ENCODE measurements at places on chromosomes 2 and 18.

GRCh38 chr2:136572335-136572734 is 193.0 kb upstream of the THSD7B start:
- DNase-seq = no peak

DNA sequence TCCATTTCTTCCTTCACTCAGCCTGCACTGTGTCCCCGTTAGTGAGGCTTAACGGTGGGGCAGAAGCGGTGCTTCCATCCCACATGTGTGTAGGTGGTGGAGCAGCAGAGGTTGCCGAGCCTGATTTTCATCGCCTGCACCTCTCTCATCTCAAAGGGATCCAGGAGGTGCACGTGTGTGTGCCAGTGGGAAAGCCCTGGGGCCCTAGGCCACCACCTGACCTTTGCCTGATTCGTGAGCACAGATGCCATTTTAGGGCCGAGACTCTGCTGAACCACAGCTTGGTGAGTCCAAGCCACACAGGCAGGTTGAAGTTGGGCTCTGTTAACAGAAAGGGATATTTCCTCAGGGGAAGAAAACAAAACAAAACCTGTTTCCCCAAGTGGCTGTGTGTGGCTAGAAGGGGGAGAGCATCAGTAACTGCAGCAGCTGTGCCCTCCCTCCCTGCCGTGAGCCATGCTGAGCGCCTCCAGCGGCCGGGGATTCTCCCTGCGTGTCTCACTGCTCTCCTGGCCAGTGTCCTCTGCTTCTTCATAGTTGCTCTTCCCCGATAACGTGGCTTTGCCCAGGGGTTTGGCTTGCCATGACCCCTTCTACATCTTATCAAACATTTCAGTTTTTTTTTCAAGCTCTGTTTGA is 81.5 kb downstream of the MAPRE2 start:
- DNase-seq = no peak

DNA sequence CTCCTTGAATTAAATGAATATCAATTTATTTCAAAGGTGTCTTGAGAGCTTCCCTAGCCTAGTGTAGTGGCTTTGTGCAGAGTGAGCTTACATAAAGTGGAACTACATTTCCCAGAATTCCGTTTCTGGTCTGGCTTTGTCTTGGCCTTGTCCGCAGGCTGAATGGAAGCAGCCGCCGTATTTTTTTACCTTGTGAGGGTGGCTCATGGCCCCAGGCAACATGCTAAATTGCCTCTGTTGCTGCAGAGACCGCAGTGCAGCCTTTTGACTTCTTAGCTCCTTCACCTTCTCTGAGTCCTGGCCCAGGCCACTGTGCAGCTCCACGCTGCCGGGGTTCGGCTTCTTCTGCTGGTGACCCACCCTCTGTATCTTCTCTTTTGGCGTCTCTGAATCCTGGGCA is 114.8 kb upstream of the SLC38A11 start:
- DNase-seq = no peak

DNA sequence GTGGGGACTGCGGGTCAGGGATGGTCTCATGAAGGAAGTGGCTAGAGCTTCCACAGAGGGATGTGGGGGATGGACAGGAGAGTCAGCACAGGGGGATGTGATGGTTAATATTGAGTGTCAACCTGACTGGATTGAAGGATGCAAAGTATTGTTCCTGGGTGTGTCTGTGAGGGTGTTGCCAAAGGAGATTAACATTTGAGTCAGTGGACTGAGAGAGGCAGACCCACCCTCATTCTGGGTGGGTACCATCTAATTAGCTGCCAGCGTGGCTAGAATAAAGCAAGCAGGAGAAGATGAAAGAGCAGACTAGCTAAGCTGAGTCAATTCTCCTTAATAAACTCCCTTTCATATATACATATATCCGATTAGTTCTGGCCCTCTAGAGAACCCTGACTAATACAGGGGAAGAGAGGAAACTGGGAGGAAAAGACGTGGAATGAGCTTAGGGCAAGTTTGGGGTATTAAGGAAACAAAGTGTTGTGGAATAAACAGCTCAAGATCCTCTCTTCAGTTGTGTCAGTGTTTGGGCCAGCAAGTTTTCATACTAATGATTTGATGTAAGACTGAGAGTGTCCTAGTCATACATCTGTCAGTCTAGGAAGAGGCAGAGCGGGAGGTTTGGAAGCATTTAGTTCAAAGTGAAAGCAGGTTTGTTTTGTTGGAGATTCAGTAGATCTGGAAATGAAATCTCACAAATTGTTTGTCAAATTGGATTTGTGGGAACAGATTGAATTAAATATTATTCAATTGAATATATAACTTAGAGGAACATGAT is 135.2 kb upstream of the NT5C1B start:
- DNase-seq = no peak

GRCh38 chr2:23532391-23533337 is 147.7 kb downstream of the KLHL29 start:
- peak; percentile 27 for DNase-seq

DNA sequence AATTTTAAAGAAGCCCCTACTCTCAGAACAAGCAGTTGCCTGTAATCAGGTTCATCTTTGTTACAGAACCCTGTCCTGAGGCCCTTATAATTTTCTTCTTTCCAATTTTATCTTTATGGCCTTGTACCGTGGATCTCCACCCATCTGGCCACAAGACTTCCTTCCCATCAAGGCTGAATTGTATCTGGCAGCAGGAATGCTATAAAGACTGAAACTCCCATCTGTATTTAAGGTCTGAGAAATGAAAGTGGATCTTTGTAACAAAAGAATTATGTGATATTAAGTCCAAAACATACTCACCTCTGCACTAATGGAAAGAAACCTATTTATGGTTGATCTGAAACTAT is 91.8 kb downstream of the METTL8 start:
- no peak for DNase-seq

GRCh38 chr2:55961318-55961911 is 37.8 kb upstream of the EFEMP1 start:
- no peak for DNase-seq

GRCh38 chr18:44727291-44727690 is 46.6 kb downstream of the SETBP1 start:
- DNase-seq = no peak

- DNase-seq = no peak
Measured at GRCh38 chr2:149601141-149601796, 13.7 kb upstream of the MMADHC start.

GRCh38 chr18:75290737-75291358 is 80.3 kb downstream of the TSHZ1 start:
- DNase-seq = no peak

DNA sequence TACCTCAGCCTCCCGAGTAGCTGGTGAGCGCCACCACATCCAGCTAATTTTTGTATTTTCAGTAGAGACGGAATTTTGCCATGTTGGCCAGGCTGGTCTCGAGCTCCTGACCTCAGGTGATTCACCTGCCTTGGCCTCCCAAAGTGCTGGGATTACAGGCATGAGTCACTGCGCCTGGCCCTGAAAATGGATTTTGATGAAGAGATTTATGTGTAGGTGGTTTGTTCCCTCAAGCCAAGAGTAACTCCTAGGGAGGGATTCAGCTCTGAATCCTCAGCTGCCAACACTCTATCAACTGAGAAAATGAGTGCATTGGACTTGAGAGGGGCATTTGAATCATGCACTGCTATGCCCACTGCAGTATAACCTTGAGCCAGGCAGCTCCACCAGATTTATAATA is 17.5 kb upstream of the LIPG start:
- no peak for DNase-seq

GRCh38 chr18:51569153-51569552 is 371.7 kb upstream of the MEX3C start:
- no peak for DNase-seq

GRCh38 chr2:206189691-206190090 is 30.0 kb downstream of the EEF1B2 start:
- DNase-seq = no peak

GRCh38 chr18:2827061-2827460 is 19.7 kb upstream of the EMILIN2 start:
- DNase-seq = no peak

DNA sequence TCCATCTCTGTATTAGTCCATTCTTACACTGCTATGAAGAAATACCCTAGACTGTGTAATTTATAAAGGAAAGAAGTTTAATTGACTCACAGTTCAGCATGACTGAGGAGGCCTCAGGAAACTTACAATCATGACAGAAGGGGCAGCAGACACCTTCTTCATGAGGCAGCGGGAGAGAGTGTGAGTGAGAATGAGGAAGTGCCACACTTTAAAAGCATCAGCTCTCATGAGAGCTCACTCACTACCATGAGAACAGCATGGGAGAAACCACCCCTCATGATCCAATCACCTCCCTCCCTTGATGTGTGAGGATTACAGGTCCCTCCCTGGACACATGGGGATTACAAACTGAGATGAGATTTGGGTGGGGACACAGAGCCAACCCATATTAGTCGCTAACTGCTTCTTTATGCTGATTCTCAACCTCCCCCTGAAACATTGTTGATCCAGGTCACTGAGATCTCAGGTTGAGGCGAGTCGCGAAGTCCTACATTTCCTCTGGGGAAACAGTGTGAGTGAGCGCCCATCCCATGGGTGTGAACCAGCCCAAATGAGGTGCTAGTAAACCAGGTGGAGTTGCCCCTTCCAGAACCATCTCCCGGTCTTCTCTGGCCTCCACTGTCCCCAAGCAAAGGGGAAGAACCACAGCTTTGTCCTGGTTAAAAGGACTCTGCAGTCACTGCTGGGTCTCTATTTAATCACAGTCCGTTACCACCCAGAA is 123.8 kb downstream of the CAPN13 start:
- DNase-seq = no peak

DNA sequence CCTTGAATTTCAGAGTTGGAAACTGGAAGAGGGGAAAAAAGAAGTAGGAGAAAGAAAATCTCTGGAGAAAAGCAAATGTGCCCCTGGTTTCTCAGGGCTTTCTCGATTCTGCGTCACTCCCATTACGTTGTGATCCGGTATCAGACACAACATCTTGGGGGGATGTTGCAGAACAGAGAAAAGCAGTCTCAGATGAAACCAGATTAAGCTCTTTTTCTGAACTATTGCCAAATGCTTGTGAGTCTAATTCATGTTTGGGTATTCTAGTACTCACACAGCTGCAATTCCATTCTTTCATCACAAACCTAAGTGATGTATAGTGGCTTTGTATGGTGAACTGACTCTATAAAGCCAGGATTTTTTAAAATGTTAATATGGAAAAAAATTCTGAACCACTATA is 233.2 kb downstream of the TCF4 start:
- DNase-seq = no peak

DNA sequence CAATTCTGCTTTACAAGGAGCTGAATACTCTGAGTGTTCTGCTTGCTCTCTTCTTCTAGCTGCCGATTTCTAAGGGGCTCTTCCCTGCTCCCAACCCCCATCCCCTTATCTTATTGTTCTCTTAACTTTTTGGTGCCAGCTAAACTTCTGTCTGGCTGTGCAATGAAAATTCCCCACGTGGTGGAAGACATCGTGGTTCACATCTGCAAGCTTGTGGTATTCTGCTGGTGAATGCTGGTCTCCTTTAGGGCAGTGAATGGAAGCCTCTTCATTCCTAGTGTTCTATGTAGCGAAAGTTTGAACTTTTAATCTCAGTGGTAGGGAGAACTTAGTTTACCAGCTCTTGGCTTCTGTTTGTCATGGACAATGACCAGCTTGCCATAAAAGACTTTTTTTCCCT is 406.0 kb upstream of the ZEB2 start:
- DNase-seq = no peak

- no peak for DNase-seq
Measured at GRCh38 chr18:25223211-25223610, 128.8 kb downstream of the ZNF521 start.

DNA sequence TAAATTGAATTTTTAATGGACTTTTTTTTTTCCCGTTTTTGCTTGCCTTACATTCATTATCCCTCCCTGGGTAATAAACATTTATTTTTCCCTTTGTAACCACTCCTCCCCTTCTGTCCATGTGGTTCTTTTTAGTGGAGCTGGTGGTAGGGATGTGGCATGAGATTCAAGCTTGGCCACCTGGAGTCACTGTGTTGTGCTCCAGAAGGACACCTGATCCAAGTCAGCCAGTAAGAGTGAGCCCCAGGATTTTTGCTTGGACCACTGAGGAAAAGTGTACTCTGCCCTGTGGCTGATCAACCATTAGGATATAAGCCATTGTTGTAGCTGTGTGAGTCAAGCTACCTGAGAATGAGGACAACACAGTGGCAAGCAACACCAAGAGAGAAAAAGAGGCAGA is 11.1 kb upstream of the ACTR3 start:
- no peak for DNase-seq

DNA sequence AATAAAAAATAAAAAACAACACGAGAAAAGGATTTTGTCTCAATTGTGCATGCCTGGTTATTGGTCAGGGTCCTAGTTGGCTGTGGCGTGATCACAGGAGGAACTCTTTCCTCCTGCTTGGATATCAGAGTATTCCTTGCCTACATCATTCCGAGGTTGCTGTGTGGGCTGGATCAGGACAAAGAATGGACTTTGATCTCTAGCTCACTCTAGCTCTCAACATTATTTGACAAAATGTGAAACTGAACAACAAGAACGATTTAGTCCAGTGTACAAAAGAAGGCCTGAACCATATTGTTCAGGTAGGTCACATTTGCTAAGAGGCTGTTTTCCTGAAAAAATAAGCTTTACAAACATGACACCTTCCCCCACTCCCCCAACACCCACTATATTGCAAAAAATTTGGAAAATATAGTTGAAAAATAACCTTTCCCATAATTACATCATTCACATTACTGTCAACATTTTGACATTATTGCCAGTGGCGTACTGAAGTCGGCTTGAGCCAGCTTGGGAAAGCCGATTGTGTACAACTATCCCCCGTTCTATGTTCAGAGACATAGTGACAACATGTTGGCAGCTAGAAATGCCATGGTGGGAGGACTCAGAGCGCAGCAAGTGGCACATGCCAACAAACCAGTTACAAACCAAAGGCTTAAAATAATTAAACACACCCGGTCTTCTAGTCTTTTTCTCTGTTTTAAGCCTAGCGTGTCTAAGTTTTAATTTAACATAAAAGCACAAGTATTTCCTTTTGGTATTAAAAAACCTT is 179.0 kb downstream of the LPIN1 start:
- no peak for DNase-seq

- no peak for DNase-seq
Measured at GRCh38 chr2:100453853-100454252, 16.4 kb upstream of the NMS start.

DNA sequence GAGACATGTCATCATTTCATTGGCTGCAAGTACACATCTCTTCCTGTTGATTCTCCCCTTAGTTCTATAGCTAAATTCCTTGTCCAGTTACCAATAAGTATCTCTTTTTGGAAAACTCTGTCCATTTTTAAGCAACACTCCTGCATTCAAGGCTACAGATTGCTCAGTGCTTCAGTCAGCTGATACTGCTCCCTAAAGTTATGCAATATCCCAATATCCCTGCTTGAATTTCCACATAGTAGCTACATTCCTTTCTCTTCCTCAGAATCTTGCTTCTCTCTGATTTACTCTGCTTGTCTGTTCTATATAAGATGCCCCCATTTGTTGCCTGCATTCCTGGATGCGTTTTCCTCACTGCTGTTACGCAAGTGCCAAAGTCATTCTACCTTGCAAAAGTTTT is 109.8 kb downstream of the PARD3B start:
- no peak for DNase-seq

GRCh38 chr18:22935431-22935830 is 2.3 kb downstream of the RBBP8 start:
- no peak for DNase-seq

- DNase-seq = no peak
Measured at GRCh38 chr2:119753041-119753929, 6.4 kb upstream of the PTPN4 start.
